Mononuclear cell (primary cell): ENCODE measurements at places on chromosomes 12 and 14. TPM values are rescaled to one million over a fixed set of nuclear protein-coding genes. Genes with fewer than 3 reads are reported as not detected.

KCNC2 gene
- not detected for total RNA-seq

LTBR gene
- 29.8 TPM for total RNA-seq

NELL2 gene
- 208 TPM for total RNA-seq

HOXC6 gene
- not detected for total RNA-seq

KRT77 gene
- total RNA-seq = not detected

NDUFA9 gene
- total RNA-seq = 58.1 TPM

SLIRP gene
- 22.0 TPM for total RNA-seq

GALNT16 gene
- not detected for total RNA-seq

FGF6 gene
- not detected for total RNA-seq

CFAP251 gene
- 0.21 TPM for total RNA-seq

OR4K2 gene
- total RNA-seq = under 0.01 TPM

VRTN gene
- not detected for total RNA-seq

PTHLH gene
- not detected for total RNA-seq

TDRD9 gene
- total RNA-seq = 2.5 TPM

LRP1 gene
- 56.0 TPM for total RNA-seq

RASSF8 gene
- 0.21 TPM for total RNA-seq

RIPK3 gene
- 9.9 TPM for total RNA-seq

TOMM20L gene
- total RNA-seq = 1.9 TPM

NANOG gene
- not detected for total RNA-seq

ADAM21 gene
- total RNA-seq = not detected

TAS2R19 gene
- total RNA-seq = 1.8 TPM

ADAMTS20 gene
- total RNA-seq = not detected

FANCM gene
- total RNA-seq = 11.2 TPM

KLHL33 gene
- total RNA-seq = 0.10 TPM

TAS2R8 gene
- total RNA-seq = 0.21 TPM

SMAGP gene
- total RNA-seq = 3.0 TPM

PLA2G1B gene
- total RNA-seq = 0.31 TPM
